ENCODE measurements at places on chromosomes 11 and 22.

- no peak for DNase-seq
Observed at GRCh38 chr11:86222081-86222480, 22.5 kb upstream of the EED start.

DNA sequence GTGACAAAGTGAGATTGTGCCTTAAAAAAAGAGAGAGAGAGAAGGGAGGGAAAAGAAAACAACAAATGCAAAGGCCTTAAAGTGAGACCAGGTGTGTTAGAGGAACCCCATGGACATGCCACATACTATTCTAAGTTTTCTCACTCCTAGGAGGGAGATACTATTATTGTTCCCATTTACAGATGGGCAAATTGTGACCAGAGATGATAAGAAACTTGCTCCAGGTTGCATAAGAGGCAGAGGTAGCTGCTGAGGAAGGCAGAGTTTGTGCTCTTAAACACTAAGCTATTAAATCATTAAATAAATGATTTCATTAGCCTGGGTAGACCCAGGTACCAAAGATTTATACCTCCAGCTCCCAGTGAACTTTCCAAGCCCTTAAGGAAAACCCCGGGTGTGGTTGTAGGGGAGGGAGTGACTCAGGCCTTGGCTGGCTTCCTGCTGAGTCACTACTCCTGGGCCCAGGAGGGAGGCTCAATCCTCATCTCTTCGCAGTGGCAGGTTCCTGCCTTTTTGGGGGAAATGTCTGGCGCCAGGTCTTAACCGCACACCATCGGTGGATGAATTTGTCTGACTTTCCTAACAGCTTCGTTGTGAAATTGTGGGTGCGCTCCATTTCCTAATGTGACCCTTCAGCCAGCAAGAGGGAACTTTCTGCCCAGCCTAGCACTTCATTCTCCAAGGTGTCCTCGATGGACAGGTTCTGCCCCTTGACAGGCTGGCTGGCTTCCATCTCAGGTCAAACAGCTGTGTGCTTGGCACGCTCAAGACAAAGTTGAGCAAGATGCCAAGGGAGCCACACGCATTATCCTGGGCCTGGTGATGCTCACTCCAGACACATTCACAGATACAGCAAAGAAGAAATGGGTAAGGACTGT, 33.4 kb upstream of the PTPRJ start:
- DNase-seq, result no peak

GRCh38 chr11:56855217-56855616, 106.7 kb upstream of the OR9G4 start:
- DNase-seq, result no peak

DNA sequence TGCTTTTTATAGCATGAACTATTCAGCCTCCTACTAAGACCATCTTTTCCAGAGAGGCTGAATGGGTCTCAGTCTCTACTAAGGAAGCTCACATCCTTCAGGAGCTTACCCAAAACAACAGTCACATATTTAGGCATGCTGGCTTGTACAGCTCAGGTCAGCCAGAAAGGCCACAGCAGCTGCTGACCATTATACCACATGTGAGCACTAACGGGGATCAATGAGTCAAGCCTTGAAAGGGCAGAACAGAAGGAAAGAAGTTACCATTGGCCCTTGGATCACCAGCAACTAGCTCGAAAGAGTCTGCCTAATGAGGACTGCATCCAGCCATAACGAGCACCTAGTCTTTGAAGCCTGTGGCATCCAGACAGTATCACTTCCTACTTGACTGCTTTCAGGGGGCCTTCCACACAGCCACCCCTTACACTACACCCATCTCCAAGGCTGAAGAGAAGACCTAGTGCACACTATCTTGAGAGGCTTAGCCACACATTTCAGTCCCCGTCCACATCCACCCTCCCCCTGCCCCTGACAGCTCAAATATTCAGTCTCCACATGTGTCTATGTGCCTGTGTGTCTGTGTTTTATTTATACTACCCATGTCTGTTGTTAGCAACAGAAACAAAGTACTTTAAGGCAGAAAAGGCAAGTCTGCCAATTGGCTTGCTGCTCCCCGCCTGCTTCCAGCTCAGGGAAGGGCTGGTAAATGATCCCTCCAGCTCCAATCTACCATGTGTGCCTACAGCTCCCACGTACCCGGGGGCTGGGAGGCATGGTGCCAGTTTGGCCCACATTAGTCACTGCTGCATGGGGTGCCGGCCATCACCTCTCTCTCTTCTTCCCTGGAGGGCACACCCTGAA, 95.5 kb downstream of the RPL27A start:
- no peak for DNase-seq

DNA sequence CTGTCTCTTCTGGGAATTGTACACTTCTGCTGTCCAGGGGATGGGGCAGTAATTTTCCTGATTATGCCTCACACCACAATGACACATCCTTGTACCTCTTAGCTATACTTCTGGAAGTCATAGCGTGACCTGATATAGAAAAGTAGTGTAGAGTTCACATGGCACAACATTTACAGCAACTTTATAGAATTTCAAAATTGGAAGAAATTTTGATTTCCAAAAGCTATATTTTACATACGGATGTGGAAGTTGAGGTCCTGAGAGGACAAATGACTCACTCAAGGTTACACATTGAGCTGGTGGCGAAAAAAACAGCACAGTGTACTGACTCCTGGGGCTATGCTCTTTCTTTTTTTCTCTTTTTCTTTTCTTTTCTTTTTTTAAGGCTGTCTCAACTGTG, 6.3 kb upstream of the CYP2R1 start:
- DNase-seq, result no peak

- no peak for DNase-seq
Observed at GRCh38 chr11:116478669-116479668, 293.8 kb downstream of the BUD13 start.

- DNase-seq, result no peak
Observed at GRCh38 chr22:47048123-47049077, 285.9 kb downstream of the TBC1D22A start.

GRCh38 chr11:120622189-120622875, 110.8 kb downstream of the GRIK4 start:
- no peak for DNase-seq

GRCh38 chr11:12460466-12460865, 83.1 kb downstream of the PARVA start:
- no peak for DNase-seq

DNA sequence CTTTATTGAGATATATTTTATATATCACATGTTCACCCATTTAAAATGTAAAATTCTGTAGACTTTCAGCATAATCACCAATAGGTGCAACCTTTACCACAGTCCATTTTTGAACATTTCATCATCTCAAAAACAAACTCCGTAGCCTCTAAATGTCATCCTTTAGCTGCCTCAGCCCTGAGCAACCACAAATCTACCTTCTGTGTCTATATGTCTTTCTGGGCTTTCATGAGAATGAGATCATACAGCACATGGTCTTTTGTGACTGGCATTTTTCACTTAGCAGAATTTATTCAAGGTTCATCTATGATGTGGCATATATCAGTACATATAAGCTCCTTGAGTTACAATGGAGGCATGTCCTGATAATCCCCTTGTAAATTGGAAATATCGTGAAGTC, 320.5 kb downstream of the ETS1 start:
- DNase-seq, result no peak

DNA sequence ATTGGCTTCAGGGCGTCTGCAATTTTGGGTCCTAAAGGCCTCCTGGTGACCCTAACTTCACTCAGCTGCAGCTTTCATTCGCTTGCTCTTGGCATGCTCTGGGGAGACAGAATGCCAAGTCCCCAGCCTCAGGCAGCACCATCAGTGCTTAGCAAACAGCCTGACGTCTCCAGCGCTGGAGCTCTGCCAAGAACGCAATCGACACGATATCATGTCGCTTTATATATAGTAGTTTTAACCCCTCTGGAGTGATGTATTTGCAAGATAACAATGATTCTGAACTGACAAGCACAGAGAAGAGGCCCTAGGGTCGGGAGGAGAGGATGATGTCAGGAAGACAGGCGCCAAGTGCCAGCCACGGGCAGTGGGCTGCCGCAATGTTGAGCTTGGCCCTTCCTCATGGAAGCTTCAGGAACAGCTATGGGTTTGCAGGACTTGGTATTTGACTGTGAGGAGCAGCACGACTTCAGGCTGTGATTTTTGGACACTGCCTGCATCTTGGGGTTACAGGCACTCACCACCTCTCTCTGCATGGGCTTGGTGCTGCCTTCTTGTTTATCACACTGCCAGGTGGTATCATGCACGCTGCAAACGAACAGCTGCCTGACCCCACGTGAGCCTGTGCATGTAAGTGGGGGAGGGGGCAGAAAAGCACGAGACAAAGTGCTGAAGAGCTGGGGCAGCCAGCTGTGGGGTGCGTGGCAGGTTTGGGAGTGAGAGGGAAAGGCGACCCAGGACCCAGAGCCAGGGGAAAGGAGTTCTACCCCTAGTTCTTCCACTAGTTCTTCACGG, 26.1 kb downstream of the B3GAT1 start:
- no peak for DNase-seq

GRCh38 chr11:124070915-124071622, 29.9 kb upstream of the OR10G7 start:
- DNase-seq, result peak; percentile 44

DNA sequence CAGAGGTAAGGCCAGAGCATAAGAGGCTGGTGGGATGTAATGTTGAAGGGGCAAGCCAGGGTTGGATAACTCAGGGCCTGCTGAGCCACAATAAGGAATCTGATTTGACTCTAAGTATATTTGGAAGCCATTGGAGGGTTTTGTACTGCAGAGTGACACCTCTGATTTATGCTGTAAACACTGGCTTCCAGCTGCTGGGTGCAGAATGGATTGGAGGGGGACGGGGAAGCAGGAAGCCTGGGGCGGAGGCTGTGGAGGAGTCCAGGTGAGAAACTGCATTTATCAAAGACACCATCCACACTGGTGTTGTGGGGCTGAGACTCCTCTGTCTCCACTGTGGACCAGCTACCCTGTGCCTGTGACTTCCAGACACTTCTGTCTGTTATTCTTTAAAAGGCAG, 26.8 kb downstream of the MIAT start:
- no peak for DNase-seq

DNA sequence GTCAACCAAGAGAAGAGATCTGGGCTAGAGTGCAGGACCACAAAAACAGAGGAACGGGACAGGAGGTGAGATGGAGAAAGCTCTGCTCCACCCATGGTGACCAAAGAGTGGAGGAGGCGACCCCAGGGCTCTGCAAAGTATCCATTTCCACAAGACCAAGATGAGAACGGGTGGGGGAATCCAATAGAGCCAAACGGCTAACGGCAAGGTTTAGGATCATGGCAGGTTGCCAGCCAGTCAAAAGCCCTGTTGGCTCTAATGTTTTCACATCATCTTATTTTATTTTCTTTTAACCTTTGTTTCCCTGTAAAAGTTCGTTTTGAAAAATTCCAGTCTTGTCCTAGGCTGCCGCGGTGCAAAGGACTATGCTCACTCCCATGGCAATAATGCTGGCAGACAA, 52.1 kb upstream of the CHST1 start:
- no peak for DNase-seq

GRCh38 chr22:33513388-33514338, 406.6 kb downstream of the LARGE1 start:
- DNase-seq, result no peak

GRCh38 chr22:44898236-44898635, 111.6 kb downstream of the PHF21B start:
- no peak for DNase-seq

DNA sequence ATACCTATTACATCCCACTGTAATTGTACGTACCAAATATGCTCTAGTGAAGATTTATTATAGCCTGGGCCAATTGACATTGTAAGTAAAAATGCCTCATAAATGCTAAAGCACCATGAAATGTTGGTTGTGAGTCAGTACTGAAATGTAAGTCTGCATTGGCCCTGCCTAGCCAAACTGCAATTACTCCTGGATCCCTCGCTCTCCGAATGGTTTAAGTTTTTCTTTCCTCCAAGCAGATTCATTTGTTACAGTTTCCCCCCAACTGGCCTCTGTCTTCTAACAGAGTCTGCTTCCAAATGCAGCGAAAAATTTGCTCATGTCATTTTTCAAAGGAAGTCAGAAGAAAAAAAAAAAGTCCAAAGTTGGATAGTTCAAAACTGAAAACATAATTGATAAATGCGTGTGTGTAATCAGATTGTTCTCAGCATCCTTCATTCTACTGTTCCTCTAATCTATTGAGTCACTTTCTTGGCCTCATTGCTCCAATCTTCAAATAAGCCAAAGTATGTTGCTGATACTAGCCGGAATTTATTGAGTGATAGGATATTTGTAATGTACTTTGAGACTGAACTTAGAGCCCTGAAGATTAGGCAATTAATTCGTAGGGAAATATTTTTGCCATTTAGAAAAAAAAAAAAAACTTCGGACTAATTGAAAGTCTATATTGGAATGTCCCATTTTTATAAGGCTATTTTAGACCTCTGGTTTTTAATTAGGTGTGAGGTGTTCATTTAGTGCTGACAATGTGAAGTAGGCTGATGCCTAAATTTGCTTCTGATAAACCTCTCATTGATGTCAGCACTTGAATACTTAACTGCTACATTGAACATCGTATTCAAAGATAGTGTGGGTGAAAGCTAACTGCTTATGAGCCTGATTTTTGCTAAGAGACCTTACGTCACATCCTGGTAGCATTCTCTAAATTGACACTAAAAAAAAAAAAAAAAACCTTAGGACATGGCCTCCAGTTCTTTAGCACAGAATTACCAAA, 93.4 kb downstream of the WT1 start:
- DNase-seq, result no peak

DNA sequence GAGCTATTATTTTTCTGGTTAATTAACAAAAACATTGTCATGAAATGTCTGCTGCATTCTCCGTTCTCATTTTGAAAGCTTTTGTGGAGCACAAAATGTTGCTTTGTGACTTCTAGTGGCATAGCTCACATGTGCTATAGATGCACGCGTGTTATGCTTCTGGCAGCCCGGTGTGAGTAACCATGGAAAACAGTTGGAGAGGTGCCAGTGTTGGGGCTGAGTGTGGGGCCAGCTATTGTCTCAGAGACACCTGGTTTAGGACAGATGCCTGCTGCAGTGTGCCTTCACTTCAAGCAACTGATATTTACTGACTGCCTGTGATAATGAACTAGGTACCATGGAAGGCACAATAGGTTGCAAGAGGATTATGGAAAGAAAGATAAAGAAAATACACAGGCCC, 760.6 kb downstream of the NTM start:
- no peak for DNase-seq

DNA sequence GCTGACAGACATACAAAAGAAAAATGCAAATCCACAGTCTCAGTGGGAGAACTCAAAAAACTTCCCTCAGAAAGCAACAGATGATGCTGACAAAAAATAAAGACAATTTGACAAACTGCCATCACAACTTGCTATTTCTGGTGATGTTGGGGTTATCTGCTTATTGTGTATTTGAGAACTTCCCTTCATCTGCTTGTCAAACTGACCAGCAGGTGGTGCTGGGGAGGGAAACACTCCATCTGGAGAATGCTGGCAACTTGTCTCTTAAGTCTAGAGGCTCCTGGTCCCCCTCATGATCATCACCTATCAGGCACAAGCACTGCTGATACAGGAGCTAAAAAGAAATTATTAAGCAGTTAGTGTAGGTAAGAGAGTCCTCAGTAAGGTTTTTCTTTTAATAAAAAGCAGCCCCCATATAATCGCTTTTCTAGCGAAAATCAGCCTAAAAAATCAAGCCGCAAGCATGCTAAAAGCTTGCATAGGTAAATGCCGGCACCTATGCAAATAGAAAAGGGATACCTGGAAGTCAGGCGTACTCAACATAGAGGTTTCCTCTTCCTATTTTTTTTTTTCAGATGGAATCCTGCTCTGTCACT, 9.8 kb upstream of the FAM111B start:
- peak; percentile 41 for DNase-seq

- no peak for DNase-seq
Observed at GRCh38 chr11:79017811-79018210, 423.0 kb downstream of the TENM4 start.
